ENCODE measurements at places on chromosomes 16 and 17.
A peak's percentile ranks its signal among the peaks of the same experiment; 100 is the strongest.

DNA sequence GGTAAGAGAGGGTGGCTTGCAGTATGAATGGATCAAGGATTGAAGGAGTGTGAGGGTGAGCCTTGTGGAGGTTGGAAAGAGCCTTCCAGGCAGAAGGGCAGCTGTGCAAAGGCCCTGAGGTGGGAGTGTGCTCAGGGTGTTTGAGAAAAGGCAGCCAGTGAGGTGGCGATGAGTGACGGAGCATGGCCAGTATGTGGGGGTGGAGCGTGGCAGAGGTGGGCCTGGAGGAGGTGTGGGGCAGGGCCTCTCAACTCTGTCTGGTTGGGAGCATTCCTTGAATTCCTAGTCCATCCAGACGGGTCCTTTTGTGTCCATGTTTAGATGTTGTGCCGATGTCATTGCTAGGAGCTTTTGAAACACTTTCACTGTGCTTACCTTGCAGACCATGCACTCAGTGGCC lies 51.3 kb downstream of the EPN2 start:
- peak; percentile 20 for DNase-seq

DNA sequence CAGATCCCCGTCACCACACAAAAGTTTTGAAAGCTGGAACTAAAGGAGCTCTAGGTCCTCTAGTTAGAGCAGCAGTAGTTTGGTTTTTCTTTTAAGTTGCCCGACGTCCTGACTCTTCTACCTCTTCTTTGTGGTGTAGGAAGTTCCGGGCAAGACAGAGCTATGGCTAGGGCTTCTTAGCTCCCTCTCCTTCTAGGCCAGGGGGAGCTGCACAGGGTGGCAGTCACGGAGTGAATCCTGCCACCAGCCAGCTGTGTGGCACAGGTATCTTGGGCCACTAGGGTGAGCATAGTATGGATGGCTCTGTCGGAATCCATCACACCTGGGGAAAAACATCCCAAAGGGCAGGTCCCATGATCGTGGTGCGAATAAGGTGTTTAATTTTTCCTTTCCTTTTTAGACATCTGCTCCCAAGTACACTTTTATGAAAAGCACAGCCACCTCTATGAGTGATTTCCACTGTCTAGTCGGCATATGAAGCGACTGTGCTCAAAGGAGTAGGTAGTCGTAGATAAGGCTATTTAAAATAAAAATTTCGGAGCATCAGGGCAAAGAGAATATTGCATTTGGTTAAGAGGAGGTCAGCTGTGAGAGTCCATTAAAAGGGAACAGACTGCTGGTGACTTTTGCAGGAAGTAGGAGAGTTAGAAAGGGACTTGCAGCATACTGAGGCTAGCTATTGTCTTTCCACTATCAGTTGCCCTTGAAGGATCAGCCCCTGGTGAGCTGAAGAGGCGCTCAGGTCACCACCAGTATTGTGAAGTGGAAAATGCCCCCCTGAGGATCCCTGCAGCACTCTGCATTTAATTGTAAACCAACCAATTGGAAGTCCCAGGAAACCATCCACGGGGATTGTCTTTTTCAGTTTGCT lies 2.1 kb downstream of the PRKCA start:
- no peak for DNase-seq

DNA sequence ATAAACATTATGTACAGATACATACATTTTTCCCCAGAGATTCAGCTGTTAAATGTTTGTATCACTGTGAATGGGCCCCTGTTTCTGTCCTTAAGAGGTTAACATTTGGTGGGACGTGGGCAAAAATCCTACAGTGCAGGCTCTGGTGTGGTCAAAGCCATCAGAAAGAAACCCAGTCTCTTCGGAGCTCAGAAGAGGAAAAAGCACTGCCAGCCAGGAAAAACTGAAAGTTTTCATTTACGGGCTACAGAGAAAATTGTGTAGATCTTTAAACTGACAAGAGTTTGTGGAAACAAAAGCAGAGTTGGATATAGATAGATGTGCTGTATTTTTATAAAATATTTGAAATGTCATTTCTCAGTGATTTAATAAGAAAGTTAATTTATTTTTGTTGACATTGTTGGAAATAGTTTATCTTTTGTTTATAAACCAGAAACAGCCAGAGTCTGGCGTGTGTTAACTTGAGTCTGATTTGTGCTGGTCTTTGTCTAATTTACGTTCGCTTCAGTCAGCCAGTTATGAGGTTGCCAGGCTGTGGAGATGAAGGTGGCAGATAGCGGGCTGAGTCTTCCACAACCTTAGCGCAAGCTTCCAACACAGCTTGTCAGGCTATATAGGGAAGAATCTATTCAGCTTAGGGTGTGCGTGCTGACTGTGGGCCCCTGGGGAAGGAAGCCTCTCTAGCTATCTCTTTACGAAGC lies 9.5 kb upstream of the TEKT3 start:
- DNase-seq, result no peak

- DNase-seq, result no peak
These were observed 10.7 kb upstream of the KRT28 start for GRCh38 chr17:40810494-40810893.

DNA sequence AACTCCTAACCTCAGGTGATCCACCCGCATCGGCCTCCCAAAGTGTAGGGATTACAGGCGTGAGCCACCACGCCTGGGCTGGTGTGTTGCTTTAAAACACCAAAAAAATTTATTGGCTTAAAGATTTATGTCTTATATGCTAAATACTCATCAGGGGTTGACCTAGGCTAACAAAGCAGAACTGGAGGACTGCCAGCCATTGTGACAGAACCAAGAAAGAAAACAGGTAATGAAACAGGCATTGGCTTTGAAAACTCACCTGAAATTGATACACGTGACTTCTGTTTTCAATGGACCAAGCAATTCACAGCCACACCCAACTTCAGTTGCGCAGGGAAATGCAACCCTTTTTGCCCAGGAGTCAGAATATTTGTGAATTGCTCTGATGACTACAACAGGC lies 4.9 kb upstream of the PHAF1 start:
- no peak for DNase-seq
